GM19239 (cell line): ENCODE measurements at places on chromosomes 12 and 14.
A peak's percentile ranks its signal among the peaks of the same experiment; 100 is the strongest.

DNA sequence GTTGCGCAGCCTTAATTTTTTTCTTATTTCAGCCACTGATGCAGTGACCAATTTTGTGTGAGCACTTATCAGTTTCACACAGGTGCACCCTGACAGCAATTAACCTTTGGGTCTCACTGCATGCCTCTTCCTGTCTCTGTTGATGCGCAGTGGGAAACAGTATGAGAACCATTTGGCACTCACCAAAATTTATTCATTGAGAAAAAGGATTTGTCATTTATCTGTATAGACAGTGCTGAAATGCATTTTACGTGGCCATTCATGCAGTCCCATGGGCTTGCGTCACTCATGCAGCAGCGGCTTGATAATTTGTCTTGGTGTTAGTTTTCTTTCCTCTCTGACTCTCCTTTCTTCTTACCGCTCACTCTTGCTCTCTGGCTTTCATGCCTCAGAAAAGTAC is 157.5 kb downstream of the C12orf75 start:
- no peak for DNase-seq

GRCh38 chr12:89020689-89021088 is 331.6 kb downstream of the DUSP6 start:
- no peak for DNase-seq

GRCh38 chr14:74904635-74905503 is 18.2 kb downstream of the RPS6KL1 start:
- DNase-seq, result no peak

DNA sequence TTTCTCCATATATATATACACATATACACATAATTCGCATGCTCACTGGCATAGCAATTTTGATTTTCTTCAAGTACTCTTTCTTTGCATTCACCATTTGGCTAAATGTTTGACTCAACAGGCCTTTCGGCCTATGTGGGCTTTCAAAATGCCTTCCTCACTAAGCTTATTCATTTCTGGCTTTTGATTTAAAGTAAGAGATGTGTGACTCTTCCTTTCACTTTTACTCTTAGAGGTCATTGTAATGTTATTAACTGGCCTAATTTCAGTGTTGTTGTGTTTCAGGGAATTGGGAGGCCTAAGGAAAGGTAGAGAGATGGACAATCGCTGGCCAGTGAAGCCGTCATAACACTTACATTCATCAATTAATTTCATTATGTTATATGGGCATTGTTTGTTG is 14.5 kb upstream of the KLRD1 start:
- no peak for DNase-seq

GRCh38 chr12:27194644-27195043 is 49.4 kb upstream of the STK38L start:
- DNase-seq, result no peak

DNA sequence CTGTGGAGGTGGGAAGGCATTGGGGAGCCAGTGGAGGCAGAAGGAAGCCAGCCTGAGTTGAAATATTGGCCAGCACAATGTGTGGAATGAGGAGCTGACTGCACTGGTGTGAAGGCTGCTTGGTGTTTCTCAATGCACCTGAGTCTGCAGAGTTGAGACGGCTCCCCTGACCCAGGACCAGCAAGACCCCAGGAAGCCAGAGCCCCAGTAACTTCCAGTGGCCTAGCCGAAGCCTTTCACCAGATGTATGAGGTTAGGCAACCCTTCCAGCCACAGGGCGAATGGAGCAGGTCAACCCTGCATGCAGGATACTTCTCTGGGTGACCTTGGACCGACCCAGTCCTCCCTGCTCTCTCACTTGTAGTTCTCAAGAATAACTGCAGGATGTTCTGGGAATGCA is 12.9 kb upstream of the KRT73 start:
- no peak for DNase-seq

GRCh38 chr14:93991212-93991611 is 5.9 kb upstream of the CCDC197 start:
- DNase-seq, result no peak

- no peak for DNase-seq
Observed at GRCh38 chr12:125518074-125518473, 452.8 kb downstream of the AACS start.

- no peak for DNase-seq
Observed at GRCh38 chr14:72682188-72682587, 211.7 kb downstream of the DPF3 start.

DNA sequence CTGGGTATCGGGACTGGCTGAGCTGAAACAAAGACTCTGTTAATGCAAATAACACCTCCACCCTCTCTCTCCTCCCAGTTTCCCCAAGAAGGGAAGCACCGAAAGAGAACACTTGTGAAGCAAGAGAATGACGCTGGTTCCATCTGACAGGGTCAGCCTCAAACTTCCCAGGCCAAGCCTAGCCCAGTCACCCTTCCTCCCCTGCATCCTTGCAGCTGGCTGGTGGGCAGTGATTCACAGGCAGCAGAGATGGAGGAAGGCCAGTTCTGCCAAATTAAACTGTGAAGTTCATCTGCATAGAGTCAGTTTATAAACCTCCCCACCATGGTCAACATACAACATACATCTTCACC is 2.8 kb downstream of the LRRC74A start:
- no peak for DNase-seq

- DNase-seq, result no peak
Observed at GRCh38 chr14:91470216-91470615, 39.9 kb downstream of the PPP4R3A start.

- no peak for DNase-seq
Observed at GRCh38 chr12:129779033-129779432, 124.8 kb downstream of the TMEM132D start.

- no peak for DNase-seq
Observed at GRCh38 chr14:50792051-50792477, 38.9 kb downstream of the NIN start.

DNA sequence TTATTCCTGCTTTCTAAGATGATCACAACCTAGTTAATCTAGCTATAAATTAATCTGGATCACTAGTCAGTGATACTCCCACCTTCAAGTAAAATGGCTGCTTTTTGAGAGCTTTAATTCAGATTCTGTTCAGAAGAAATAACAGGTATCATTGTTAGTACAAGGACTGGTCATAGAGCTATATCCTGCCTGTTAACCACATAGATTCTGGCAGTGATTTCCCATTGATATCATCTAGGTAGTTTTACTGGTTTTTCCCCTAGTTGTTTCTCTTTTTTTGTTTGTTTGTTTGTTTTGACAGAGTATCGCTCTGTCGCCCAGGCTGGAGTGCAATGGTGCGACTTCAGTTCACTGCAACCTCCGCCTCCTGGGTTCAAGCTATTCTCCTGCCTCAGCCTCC is 39.0 kb upstream of the HIF1A start:
- DNase-seq, result no peak

DNA sequence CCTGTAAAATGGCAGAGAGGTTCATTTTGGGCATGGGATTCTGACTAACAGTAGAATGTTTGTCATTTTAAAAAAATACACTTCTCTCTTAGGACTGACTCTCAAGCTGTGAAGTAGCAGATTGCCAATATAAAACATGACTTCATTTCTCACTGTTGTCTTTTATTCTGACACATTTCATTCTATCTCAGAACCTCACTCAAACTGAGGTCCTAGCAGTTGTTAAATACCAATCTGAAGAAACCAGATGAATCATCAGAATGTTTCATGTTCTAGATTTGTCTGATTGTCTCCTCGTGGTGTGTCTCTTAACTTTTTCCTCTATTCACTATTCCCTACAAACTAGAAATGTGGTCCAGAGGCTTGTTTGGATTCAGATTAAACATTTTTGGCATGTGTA is 276.5 kb upstream of the NPAS3 start:
- no peak for DNase-seq

- DNase-seq, result no peak
Observed at GRCh38 chr14:64659366-64659765, 44.9 kb upstream of the PLEKHG3 start.

GRCh38 chr12:131836714-131837397 is 8.7 kb downstream of the MMP17 start:
- DNase-seq, result no peak

GRCh38 chr12:120847814-120848213 is 56.3 kb downstream of the SPPL3 start:
- no peak for DNase-seq

GRCh38 chr14:34035177-34035933 is 84.5 kb upstream of the EGLN3 start:
- no peak for DNase-seq

GRCh38 chr12:2049604-2050540 is 2.9 kb upstream of the CACNA1C start:
- no peak for DNase-seq

DNA sequence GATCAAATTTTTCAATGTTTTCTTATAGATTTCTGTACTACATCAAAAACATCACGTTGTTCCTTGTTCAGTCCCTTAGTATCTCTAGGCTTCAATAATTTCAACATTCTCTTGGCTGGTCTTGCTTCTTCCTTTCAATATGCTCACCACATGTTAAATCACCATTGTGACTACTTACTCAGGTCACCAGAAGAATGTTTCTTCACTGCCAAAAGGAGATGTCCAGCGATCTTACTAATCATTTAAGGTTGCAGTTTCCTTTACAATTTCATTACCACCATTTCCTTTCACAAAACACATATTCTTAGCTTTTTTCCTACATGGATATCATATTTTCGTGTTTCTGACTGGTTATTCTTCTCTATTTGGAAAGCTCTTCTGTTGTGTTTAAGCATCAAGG is 363.8 kb downstream of the NAV3 start:
- no peak for DNase-seq

DNA sequence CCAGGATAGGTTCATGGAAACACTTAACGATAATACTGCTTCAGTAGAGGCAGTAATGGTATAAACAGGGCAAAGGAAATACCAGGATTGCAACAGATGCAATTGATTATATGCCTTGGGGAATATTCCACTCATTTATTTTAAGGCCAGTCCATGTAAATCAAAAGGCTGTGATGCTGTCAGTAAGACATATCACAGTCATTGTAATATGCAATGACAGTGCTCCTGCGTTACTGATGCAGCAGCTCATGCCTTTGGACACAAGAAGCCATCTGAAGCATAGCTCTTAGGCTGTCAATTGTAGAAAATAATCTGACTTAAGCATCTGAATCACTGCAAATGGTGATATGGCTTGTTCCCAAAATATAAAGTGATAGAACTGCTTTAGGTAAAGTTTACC is 674.8 kb downstream of the TMTC2 start:
- DNase-seq, result no peak

GRCh38 chr14:104444159-104445030 is 135.2 kb upstream of the C14orf180 start:
- DNase-seq, result no peak

- no peak for DNase-seq
Observed at GRCh38 chr14:53110096-53110495, 43.0 kb downstream of the DDHD1 start.

DNA sequence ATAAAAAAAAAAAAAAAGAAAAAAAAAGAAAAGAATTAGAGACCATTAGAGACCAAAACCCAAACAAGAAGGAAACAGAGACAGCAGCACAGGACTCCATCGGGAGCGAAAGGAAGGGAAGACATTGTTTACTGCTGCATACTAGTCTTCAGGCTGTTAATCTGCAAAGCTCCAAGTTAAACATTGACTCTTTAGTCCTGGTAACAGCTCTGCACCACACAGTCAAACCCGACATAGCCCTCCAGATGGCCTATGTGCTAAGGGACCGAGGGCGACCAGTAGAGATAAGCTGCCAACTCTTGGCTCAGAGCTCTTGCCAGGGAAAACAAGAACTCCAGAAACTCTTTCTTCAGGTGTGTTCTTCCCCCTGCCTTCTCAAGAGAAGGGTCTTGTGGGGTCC is 7.8 kb downstream of the P2RX4 start:
- no peak for DNase-seq

DNA sequence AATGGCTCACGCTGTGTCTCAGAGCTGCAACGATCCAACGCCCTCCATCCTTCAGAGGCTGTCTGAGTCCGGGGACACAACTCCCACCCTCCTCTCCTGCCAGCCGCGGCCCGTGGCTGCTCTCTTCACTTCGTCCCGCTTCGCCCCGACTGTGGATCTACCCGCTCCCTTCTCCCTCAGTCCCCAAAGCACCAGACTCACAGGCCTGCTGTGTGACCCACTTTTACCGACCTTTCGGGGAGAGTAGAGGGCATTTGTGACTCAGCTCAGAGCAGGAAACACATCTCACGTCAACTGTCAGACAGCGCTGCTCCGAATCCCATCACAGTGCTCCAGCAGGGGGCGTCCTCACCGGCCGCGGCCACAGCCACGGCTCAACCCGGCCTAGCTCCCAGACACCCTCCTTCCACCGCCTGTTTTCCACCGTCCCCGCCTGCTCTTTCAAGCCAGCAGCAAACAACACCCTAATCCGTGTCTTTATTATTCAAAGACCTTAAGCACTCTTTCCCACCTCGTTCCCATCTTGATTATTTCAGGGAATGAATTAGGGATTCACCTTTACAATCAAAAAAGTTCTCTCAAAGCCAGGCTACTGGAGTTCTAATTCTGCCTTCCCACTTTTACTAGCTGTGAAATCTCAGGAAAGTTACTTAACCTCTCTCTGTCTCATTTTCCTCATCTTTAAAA is 5.0 kb upstream of the AQP2 start:
- DNase-seq, result peak; percentile 89

- DNase-seq, result no peak
Observed at GRCh38 chr14:21229821-21230220, 39.4 kb downstream of the HNRNPC start.

DNA sequence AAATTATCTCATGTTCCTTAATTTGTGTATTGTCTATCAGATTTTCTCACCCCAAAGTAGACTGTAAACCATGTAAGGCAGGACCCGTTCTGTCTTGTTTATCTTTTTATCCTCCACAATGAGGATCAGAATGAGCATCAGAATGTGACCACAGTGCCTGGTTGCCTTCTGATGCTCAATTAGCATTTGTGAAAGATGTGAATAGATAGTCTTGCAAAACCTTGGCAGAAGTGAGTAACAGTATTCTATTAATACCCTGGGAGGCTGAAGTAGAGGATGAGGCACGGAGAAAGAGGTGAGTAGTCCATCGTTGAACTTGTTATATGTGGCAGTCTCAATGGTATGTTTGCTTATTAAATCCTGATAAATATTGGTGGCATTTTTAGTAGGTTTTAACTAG is 781.4 kb downstream of the NRXN3 start:
- no peak for DNase-seq

DNA sequence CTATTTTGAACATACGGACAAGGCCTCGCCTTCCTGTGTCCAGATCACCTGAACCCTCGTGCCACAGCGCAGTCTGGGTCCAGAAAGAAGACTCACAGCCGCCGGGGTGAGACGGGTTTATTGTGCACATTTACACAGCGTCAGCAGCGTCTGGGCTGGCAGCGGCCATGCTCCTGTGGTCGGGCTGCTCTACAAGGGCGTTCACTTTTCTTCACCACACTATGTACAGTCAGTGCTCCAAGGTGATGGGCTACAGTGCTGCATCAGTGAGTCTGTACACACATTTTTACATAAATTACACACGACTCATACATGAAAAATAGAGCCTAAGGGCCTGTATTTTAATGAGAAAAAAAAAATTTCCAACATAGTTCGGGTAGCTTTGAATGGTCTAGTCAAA is 18.0 kb downstream of the ZFYVE21 start:
- DNase-seq, result no peak
